A673 (cell line): ENCODE measurements at places on chromosomes 5 and 9.

DNA sequence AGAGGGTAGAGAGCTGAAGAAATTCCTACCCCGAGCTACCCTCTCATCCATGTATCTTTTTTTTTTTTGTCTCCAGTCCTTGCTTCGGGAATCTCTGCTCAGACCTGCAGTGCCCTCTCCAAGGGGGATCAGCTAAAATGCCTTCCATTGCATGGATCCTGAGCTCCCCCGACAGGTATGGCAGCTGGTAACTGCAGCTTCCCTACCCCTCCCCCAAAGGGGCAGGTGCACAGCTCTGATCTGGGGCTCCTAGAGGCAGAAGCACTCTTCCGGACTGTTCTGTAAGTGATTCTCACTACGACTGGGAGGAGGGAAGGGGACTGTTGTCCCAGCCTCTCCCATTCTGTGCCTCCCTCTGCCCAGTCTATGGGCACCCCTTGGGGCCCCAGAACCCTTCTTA is 169.6 kb downstream of the MELK start:
- no peak for DNase-seq

DNA sequence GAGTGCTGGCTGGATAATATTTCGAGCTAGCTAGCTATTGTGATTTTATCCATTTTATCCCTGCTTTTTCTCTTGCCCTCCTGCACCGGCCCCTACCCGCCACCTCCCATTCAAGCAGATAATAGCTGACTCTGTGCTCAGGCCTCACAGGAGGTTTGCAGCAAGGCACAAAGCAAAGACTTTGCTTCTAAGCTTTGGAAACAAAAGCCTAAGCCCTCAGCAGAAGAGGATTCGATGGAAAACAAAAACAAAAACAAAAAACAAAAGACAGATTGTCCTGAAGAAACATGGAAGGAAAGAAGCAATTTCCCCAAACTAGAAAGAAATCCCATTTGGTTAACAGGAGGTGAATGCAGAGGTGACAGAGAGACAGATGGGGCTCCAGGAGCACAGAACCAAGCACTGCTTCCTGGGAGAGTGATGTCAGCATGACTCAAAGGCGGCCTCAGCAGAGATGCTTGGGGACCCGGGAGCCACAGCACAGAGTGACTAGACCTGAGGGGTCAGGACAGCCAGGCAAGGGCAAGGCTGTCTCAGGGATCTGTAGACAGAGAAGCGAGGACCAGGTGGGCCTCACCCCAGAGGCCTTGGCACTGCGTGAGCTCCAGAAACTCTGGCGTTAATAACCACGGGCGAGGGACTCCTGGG is 28.4 kb downstream of the MTX3 start:
- DNase-seq: no peak

- DNase-seq: peak; percentile 96
Observed at GRCh38 chr9:134641173-134641989, at the start of gene COL5A1. Gene COL5A1, plus strand, starts transcription at chr9:134641803. Its CDS starts 385 bp downstream, at chr9:134642188.

DNA sequence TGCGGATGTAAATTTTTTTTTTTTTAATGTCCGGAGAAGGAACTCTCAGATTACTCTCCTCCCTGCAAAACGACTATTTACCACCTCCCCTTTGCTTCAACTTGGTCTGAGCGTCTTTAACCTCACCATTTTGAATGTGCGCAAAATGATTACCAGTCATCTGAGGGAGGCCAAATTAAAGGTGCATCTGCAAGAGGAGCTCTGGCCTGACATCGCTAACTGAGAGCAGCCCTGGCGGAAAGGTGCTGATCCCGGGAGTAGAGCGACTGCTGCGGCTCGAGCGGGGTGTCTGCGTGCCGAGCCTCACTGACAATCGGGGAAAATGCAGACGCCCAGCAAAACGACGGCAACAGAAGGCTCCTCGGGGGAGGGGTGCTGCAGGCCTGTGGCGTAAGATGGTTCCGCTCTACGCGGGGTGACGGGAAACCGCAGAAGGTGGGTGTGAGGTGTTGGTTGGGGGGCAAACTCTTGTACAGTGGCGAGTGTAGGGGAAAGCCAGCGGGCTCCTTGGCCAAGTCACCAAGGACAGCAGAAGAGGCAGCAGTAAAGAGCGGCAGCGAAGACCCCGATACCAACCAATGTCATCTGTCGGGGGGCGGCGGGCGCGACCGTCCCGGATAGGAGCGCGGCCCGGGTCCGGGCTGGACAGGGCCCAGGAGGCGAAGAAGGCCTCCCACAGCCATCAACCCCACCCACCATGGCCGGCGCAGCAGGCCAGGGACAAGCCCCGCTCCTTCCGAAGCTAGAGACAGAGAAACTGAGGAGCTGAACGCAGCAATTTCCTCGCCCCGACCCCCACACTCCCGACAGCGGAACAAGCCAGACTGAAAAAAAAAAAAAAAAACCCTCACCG is 557 bp downstream of the PJA2 start:
- peak; percentile 73 for DNase-seq

GRCh38 chr9:119639287-119639955 is 270.2 kb upstream of the BRINP1 start:
- peak; percentile 16 for DNase-seq

GRCh38 chr9:112112941-112113681 is 62.0 kb downstream of the SUSD1 start:
- DNase-seq: peak; percentile 30

- DNase-seq: no peak
Observed at GRCh38 chr5:176180781-176181180, 57.4 kb upstream of the SIMC1 start.

DNA sequence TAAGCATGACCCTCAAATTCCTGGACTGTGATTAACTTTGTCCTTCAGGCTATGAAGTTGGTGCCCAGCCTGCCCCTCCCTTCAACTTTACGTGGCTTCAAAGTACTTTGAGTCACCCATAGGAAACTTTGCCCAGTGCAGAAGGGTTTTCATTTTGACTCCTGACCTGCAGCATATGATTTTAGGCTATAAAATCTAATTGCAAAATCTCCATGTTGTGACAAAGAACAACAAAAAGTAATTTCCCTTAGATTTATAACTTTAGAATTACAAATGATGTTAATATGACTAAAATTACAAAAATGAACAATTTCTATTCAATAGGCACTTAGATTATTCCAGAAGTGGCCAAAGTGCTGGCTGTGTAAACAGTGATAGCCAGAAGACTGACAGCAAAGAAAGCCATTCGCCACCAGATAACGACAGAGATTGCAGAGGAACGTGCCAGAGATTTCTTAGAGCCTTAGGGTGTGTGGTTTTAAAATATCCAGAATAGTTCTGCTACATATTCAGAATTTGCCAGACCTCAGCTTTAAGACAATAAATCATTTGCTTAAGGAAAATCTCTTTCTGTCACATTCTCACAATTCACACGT is 197.4 kb downstream of the SEMA5A start:
- DNase-seq: no peak

GRCh38 chr9:130785940-130786508 is 49.0 kb upstream of the ABL1 start:
- no peak for DNase-seq

- DNase-seq: no peak
Observed at GRCh38 chr9:90092508-90092907, 487.7 kb downstream of the GADD45G start.

GRCh38 chr5:143233031-143233430 is 170.5 kb downstream of the NR3C1 start:
- no peak for DNase-seq
